ENCODE measurements at places on chromosomes 5 and 9. TPM values are rescaled to one million over a fixed set of nuclear protein-coding genes. Genes with fewer than 3 reads are reported as not detected.

DNA sequence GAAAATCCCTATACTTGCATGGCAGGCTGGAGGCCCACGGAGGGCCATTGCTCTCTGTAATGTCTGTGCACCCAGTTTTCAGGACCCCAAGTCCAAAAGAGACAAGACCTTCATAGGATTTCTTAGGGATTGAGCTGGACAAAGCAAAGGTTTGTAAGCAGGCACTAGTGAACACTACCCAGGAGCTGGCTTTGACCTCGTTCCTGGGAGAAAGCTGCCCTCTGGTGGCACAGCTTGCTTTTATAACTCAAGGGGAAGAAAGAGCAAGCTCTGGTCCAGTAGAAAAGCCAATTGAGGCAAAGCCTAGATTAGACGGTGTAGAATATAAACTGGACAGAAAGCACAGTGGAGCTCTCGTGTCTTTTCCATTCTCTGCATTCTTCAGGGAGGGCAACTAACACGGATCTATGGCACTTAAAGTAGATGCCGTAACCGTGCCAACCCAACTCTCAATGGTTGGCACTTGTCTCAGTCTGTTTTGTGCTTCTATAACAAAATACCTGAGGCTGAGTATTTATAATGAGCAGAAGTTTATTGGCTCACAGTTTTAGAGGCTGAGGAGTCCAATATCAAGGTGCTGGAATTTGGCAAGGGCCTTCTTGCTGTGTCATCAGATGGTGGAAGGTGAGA, 7.9 kb downstream of the GABRP start:
- DNase-seq: no peak

DNA sequence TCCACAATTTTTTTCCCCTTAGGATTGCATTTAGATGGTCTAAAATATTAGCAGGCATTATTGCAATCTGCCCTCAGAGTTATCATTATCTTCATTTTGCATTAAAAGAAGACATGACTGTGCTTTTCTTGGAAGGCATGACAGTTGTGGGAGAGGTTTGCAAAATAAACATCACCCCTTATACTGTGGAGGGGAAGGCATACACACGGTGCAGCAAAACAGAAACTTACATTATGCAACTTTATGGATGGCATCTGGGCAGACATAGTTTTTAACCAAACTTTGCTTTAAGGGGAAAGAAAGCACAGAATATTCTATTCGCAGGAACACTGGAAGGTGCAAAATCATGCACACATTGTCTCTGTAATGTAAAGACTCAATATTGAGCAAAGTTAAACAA, 505.8 kb upstream of the ADAMTS16 start:
- no peak for DNase-seq

DNA sequence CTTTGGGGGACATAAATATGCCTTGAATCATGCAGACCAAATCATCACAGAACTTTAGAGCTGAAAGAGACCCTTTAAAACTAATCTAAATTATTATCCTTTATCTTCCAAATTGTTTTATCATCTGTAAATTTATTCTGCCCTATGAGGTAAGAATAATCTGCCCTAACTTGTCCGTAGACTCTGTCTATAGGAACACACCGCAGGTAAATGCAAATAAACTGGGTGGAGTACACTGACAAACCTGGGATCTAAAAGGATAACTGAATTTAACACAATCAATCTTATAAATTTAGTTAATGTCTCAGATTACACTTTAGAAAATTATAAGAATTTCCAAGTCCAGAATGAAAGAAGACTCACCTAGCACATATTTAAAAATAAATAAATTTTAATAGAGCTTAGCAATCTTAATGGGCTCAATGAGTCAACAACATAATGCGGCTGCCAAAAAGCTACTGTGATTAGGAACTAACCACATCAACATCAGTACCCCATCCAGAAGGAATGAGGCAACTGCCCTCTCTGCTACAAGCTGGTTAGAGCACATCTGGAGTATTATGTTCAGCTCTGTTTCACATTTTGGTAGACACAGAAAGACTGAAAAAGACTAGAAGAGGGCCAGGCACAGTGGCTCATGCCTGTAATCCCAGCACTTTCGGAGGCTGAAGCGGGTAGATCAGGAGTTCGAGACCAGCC, 5.6 kb downstream of the MEGF9 start:
- no peak for DNase-seq

PCDHGB4 gene
- 0.11 TPM for total RNA-seq

PPP2R2B gene
- 5.3 TPM for total RNA-seq

GRCh38 chr5:88262116-88262515, 6.5 kb downstream of the TMEM161B start:
- DNase-seq: no peak

GRCh38 chr5:151745071-151745705, 13.2 kb downstream of the ATOX1 start:
- DNase-seq: no peak

CCDC183 gene
- total RNA-seq: 1.7 TPM

DNA sequence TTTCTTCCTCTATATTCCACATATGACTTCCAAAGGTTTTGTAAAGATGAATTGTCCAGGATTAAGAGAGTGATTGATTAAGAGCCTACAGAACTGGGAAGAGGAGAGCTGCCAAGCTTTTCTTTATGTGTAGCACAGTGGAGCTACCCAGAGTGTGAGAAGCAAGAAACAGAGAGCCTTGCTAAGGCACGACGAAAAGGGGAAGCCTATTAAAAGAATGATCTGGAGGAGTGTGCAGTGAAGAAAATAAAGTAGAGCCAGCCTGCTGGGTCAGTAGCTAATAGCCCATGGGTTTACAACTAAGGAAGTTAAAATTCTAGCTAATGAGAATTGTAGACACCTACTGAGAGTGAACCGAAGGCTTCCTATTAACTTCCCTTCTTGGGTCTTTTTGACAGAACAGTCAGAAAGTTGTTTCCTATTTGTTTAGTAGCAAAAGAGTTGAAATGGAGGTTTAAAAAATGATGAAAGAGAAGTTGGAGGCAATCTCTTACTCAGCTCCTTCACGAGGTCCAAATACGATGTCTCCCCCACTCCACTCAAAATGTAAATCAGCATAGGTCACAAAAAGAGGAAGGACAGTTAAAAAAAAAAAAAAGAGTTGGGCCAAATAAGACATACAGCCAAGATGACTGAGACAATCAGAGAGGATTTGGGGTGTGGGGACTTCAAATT, 957 bp upstream of the PRR16 start:
- no peak for DNase-seq

DNA sequence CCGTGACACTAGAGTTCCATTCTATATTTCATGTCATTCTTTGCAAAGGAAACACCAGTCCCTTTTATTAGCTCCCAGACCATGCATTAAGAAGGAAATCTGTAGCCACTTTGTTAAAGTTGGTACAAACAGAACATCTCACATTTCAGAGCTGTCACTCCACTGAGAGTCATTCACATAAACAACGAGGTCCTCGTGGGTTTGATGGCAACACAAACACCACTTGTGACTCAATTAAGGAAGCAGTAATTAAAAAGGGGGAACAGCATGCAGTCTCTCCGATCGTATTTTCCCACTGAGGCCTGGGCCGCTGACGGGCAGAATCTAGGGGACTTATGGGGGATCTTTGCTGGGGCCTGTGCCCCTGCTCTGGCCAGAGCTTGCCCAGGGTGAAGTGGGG, 94.2 kb upstream of the ZNF618 start:
- no peak for DNase-seq

- DNase-seq: no peak
Measured at GRCh38 chr9:7293091-7293490, 506.5 kb downstream of the DMAC1 start.

- DNase-seq: no peak
Measured at GRCh38 chr9:37266630-37267029, 146.3 kb downstream of the ZCCHC7 start.

GRCh38 chr9:133733421-133733795, 4.7 kb downstream of the SARDH start:
- DNase-seq: no peak

- no peak for DNase-seq
Measured at GRCh38 chr9:78932849-78933627, 636.1 kb downstream of the PSAT1 start.

DNA sequence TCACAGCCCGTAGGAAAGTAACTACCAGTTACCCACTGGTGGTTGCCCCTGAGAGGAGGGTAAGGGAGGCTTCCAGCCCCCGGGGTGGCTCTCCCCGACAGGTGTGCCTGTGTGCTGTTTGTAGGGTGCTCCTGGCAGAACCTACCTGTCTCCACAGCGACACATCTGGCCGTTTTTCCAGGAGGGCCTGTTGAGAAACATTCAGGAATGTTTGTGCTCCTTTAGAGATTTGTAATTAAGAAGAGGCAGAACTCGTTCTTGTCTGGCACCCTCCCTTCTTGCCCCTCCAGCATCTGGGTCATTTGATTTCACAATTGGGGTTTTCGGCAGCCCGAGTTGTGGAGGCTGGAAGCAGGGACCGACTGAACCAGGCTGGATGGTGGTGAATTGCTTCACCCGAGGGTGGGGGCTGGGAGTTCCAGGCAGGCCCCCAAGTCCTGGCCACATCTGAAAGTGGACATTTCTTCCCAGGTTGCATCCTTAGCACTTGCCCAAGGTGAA, 74.2 kb downstream of the WWC1 start:
- no peak for DNase-seq

ZNF346 gene
- total RNA-seq: 21.7 TPM

DNA sequence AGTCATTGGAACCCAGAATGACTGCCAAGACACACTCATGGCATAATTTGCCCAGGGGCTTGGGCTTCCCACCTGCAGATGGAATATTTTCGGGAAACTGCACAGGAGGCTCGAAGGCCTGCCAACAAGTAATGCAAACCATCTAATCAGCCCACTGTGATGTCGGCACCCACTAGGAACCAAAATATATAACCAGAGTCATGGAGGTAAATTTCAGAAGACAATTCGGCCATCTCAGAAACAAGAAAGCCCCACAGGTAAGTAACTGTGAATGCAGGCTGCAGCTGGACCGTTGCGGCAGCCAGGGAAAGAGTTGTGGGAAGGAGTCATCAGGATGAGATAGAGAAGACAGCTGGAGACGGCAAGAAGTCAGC, 264.4 kb downstream of the SYK start:
- DNase-seq: no peak

ADAMTS6 gene
- 4.3 TPM for total RNA-seq

ORM2 gene
- total RNA-seq: not detected

GRIN3A gene
- total RNA-seq: not detected

PITX1 gene
- total RNA-seq: not detected

OR1L1 gene
- not detected for total RNA-seq

PKN3 gene
- total RNA-seq: 9.6 TPM

GRCh38 chr9:93953496-93954433, 1.4 kb downstream of the BARX1 start:
- no peak for DNase-seq

- no peak for DNase-seq
Measured at GRCh38 chr9:96209407-96210271, 92.3 kb downstream of the HSD17B3 start.

DNA sequence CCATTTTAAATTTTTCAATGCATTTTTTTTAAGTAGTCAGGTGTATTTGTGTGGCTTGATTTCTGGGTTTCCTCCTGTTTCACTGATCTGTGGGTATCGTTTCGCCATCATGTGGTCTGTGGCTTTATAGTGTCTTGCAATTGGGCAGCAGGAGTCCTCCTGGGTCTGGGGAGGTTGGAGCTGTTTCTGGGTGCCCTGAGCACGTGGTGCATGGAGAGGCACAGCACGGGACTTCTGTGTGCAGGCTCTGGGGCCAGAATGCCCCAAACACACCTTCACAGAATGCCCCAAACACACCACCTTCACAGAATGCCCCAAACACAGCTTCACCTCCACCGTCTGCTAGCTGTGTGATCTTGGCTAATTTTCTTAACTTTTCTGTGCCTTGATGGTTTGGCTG, 82.6 kb upstream of the COL5A1 start:
- no peak for DNase-seq

GRCh38 chr5:118068886-118069285, 919.5 kb downstream of the DTWD2 start:
- DNase-seq: no peak

GRXCR2 gene
- not detected for total RNA-seq

GRCh38 chr5:50703367-50703666, 36.9 kb downstream of the PARP8 start:
- DNase-seq: no peak

DNA sequence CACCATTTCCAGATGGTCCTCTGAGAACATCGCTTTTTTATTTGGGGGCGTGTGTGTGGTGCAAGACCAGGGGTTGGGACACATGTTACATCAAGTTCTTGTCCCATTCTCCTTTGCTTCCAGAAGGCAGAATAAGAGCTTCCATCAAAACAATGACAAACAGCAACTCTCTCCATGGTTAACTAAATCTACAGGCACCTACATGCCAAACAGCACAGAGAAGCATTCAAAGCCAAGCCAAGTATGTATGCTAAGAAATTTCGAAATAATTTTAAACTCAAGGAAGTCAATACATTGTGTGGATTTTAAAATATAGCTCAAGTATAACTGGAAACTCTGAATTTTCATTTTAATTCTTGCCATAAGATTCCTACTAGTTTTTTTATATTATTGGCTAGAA, 105.6 kb downstream of the SEC61B start:
- DNase-seq: no peak

PCDHB10 gene
- total RNA-seq: not detected

DNA sequence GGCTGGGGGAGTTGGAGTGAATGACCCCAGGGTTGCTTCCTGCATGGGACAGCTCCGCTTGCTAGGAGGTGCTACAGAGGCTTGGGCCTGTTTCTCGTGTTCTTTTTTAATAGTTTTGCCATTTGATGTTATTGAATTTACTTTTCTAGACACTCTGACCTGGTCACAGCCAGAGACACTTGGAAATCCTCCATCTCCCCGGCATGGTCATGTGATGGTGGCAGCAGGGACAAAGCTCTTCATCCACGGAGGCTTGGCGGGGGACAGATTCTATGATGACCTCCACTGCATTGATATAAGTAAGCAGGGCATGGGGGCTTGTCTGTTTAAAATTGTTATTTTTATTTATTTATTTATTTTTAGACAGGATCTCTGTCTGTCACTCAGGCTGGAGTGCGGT, 13.4 kb downstream of the HSPA5 start:
- no peak for DNase-seq

- no peak for DNase-seq
Measured at GRCh38 chr5:33938881-33939280, 2.7 kb downstream of the RXFP3 start.

SUSD3 gene
- 68.0 TPM for total RNA-seq

Measured in activated naive CD8-positive, alpha-beta T cell treated with anti-CD3 and anti-CD28 coated beads, Interleukin-2, amount 10 ng/mL, durations not matched to agents 7 days and 5 days (primary cell).